ENCODE measurements at places on chromosomes 3 and 15.

- DNase-seq: no peak
Observed at GRCh38 chr15:48176957-48177356, 1.1 kb downstream of the MYEF2 start.

GRCh38 chr3:171282041-171282440 lies 178.2 kb downstream of the TNIK start:
- DNase-seq: no peak

- no peak for DNase-seq
Observed at GRCh38 chr3:194100856-194101390, 35.0 kb upstream of the HES1 start.

DNA sequence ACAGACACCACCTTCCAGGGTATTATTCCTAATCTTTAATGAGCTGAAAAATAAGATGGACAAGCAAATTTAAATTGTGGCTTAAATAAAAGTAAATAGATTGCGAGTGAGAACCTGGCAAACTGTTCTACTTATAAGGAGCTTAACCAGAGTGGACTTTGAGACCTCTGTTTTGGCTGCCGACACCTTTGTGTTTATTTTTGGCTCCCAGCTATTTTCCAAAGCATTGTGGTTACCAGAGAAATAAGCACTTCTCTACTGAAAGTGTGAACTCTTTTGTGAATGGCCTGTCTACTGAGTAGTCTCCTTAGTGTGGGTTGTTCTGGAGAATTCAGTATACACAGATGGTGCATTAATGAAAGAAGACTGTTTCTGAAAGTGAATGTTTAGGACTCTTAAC lies 109.4 kb downstream of the ATP8B4 start:
- DNase-seq: no peak

Measured in activated T-helper 9 cell treated with anti-CD3 and anti-CD28 coated beads, Interleukin-2, amount 50 U/mL, for 16 hours (primary cell).